ENCODE measurements at places on chromosomes 3 and 15.

GRCh38 chr15:66625974-66626373 is 60.2 kb upstream of the LCTL start:
- DNase-seq: no peak

DNA sequence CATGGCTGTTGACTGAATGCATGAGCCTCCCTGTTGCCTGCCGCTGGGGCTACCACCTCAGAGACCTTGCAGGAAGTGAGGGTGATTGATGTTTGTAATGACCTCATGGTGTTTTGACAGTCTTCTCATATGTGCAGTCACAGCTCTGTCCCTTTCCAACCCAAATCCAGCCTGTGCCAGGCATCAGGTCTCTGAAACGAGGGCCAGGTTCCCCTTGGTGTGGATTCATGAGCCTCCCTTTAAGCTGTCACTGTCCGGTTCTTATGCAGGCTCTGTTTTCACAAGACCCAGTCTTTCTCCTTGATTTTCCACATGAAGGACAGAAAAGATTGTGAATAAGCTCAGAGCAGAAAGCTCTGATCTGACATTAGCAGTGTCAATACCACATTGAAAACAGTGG is 43.1 kb downstream of the CEMIP start:
- DNase-seq: no peak

- no peak for DNase-seq
These were observed 473.7 kb upstream of the ROBO2 start for GRCh38 chr3:76566211-76566534.

GRCh38 chr15:68492855-68493254 is 60.9 kb upstream of the ITGA11 start:
- no peak for DNase-seq

GRCh38 chr3:122146466-122146865 is 37.0 kb upstream of the CASR start:
- no peak for DNase-seq

DNA sequence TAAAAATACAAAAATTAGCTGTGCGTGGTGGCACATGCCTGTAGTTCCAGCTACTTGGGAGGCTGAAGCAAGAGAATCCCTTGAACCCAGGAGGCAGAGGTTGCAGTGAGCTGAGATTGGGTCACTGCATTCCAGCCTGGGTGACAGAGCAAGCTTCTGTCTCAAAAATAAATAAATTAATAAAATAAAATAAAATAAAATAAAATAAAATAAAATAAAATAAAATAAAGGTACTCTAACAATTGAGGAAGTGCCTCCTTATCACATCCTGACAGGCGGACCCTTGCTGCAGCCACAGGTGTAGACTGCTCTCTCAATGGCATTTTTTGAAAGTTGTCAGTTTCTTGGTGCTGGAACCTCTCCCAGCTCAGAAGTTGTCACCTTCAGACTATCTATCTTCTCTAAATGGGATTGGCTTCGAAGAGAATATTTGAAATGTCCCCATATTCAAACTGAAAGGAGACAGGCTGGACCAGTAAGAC is 304.1 kb downstream of the RORA start:
- DNase-seq: no peak

- DNase-seq: no peak
These were observed 224.6 kb downstream of the NLGN1 start for GRCh38 chr3:173622166-173622565.

GRCh38 chr3:115571413-115571812 is 51.9 kb upstream of the GAP43 start:
- DNase-seq: no peak

GRCh38 chr15:78492872-78493271 is 14.5 kb upstream of the HYKK start:
- no peak for DNase-seq

DNA sequence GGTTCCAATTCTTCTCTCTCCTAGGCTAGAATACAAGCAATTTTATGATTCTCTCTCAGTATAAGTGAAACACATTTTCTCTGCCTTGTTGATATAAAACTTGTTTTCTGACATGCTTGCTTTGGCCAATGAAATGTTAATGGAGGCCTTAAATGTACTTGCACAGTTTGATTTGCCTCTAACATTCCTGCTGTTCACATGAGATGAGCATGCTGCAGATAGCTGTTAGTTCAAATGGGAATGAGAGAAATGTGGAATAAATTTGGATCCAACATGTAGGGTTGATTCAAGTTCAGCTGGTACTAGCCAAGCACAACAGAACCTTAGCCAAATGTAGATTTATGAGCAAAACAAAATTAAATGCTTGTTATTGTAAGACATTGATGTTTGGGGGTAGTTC is 32.6 kb upstream of the FHIT start:
- no peak for DNase-seq

Measured in stimulated activated CD8-positive, alpha-beta memory T cell treated with anti-CD3 and anti-CD28 coated beads, Interleukin-12 subunit alpha, Interleukin-12 subunit beta, amount 100 ng/mL, for 1 hour (primary cell).